ENCODE measurements at places on chromosomes 7 and 10.

- H3K4me1 ChIP-seq, result no peaks in the 10 kb centered on the region
- H3K27me3 ChIP-seq, result no peaks in the 10 kb centered on the region
- H3K36me3 ChIP-seq, result no peaks in the 10 kb centered on the region
These were observed 22.4 kb downstream of the AKR1C3 start for GRCh38 chr10:5116621-5117020.

DNA sequence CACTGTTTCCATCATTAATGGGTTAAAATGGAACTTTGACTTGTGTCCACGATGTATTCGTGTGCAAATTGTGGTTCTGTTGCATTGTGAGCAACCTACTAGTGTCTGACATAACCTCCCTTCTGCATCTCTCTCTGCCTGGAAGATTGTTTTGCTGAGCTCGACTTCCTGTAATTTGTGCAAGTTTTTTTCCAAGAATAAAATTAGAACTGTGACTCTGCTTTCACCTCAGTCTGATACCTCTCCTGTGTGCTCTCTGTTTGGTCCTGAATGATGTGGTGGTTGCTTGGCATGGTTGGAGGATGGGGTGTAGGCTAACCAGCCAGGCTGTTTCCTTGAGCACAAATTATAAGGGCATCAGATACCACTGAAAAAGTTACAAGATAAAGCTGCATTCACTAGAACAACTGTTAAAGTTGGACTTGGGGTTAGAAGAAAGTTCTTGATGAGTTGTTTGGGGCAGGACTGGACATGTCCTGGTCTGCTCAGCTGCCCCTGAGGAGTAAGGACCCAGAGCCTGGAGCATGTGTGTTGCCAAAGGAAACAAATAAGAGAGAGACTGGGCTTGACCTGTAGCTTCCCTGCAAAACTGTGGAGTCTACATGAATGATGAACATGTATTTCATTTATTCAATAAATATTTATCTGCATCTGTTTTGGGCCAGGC is 1.9 kb upstream of the VOPP1 start:
- no peak for DNase-seq
- no peak overlapping the region for H3K27ac ChIP-seq
- no peak overlapping the region for H3K4me3 ChIP-seq
- no peaks in the 10 kb centered on the region for H3K36me3 ChIP-seq
- no peaks in the 10 kb centered on the region for H3K27me3 ChIP-seq
- H3K4me1 ChIP-seq, result peaks cover 40% of the 10 kb centered on the region

DNA sequence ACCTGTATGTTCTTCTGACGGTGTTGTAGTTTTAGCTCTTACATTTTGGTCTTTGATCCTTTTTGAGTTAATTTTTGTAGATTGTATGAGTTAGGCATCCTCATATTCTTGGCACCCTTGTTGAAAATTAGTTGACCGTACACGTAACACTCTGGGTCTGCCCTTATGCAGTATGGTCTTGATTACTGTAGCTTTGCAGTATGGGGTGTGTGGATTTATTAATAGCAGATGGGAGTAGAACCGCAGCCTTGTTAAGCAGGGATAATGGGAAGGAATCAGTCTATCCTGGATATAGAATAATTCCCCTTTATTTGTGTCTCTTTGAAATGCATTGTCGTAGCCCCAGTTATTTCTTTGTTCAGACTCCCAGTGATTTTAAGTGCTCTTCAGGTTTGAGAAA is 95.5 kb downstream of the UBE3C start:
- H3K4me3 ChIP-seq, result no peak overlapping the region
- DNase-seq, result no peak
- no peaks in the 10 kb centered on the region for H3K27me3 ChIP-seq
- H3K27ac ChIP-seq, result no peak overlapping the region
- no peaks in the 10 kb centered on the region for H3K36me3 ChIP-seq
- no peaks in the 10 kb centered on the region for H3K4me1 ChIP-seq

GRCh38 chr7:32262315-32262714 is 192.1 kb upstream of the PDE1C start:
- H3K4me3 ChIP-seq, result no peak overlapping the region
- DNase-seq, result no peak
- H3K27ac ChIP-seq, result no peak overlapping the region
- no peaks in the 10 kb centered on the region for H3K4me1 ChIP-seq

- no peaks in the 10 kb centered on the region for H3K27me3 ChIP-seq
- no peak for DNase-seq
- no peak overlapping the region for H3K27ac ChIP-seq
- no peaks in the 10 kb centered on the region for H3K4me1 ChIP-seq
- H3K4me3 ChIP-seq, result no peak overlapping the region
These were observed 90.7 kb upstream of the KIAA1217 start for GRCh38 chr10:24118246-24118645.

DNA sequence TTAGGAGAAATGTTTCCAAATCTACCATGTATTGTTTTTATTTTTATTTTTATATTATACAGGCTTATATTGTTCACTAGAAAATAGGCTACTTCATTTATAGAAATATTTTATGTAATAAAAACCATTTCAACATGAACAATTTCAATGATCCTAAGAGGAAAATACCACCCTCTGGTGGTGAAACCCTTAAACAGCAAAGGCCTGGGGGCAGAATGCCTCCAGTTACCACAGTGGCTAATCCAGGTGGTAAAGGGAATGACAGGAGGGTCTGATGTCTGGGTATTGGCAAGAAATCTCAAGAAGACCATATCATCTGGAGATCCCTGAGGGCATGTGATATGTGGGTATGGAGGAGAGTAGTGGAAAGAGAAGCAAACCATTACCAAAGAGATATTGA is 19.3 kb downstream of the MACC1 start:
- H3K4me3 ChIP-seq, result no peak overlapping the region
- no peaks in the 10 kb centered on the region for H3K27me3 ChIP-seq
- H3K4me1 ChIP-seq, result no peaks in the 10 kb centered on the region
- no peak for DNase-seq

GRCh38 chr7:68821846-68822245 is 776.4 kb upstream of the AUTS2 start:
- no peak for DNase-seq
- H3K27ac ChIP-seq, result no peak overlapping the region
- H3K4me1 ChIP-seq, result no peaks in the 10 kb centered on the region
- no peaks in the 10 kb centered on the region for H3K36me3 ChIP-seq

DNA sequence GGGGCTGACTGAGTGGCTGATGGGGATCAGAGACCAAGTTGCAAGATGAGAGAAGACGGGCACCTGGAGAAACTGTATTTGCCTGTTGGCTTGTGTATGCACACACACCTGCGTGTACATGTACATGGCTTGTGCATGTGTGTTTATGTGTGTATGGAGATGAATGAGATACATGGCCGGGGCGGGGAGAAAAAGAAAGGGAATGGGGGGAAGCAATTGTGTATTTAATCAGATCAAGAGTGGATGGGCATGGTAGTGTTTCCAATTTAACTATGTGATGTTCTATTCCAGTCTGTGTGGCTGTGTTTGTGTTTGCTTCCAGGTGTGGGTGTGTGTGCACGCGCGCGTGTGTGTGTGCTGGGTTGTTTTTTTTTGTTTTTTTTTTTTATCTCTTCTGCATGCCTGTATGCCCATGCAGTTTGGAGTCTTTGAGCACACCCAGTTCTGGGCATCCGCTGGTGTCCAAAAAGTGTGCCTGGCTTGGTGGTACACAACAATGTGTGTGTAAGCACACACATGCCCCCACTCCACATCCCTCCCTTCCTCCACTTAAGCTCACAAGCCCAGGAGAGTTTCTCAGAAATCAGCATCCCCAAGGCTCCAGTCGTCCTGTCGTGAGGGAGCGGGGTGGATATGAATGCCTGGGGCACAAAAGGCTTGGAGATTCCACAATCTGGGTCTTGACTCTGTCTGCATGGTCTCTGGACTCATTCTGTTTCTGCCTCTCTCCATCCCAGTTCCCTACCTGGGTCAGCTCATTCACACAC is 2.5 kb upstream of the VGF start:
- DNase-seq, result no peak
- peaks cover 49% of the 10 kb centered on the region for H3K4me1 ChIP-seq
- H3K27me3 ChIP-seq, result peaks cover 12% of the 10 kb centered on the region
- no peaks in the 10 kb centered on the region for H3K36me3 ChIP-seq

DNA sequence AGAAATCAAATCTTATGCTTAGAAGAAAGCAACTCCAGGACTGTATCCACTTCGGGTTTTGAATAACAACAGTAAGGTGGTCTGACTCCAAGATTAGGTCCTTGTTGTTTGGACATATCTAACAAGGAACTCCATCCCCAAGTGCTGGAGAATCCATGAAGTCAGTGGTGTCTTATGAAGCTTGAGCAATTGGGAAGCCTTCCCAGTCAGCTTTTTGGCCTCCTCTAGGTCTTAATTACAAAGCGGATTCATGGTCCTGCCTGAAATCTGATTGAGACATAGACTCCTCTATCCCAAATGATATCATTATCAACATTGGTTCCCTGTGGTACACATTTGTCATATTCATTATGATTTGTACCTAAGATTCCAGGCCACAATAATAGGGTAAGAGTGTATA is 642.6 kb downstream of the AUTS2 start:
- no peak for DNase-seq
- H3K27me3 ChIP-seq, result no peaks in the 10 kb centered on the region
- H3K4me3 ChIP-seq, result no peak overlapping the region
- no peaks in the 10 kb centered on the region for H3K36me3 ChIP-seq
- H3K4me1 ChIP-seq, result no peaks in the 10 kb centered on the region
